ENCODE measurements at places on chromosomes 7 and 10. TPM values are rescaled to one million over a fixed set of nuclear protein-coding genes. Genes with fewer than 3 reads are reported as not detected.

Gene BAMBI
- 38.3 TPM for total RNA-seq

Gene ACSM6
- not detected for total RNA-seq

Gene STOX1
- 1.8 TPM for total RNA-seq

Gene GIMAP7
- not detected for total RNA-seq

Gene CDH23
- total RNA-seq: 0.07 TPM

Gene CFAP43
- total RNA-seq: 0.89 TPM

Gene GNGT1
- not detected for total RNA-seq

Gene SLC18A3
- not detected for total RNA-seq

Gene CPED1
- total RNA-seq: 3.7 TPM

Gene PHYHIPL
- not detected for total RNA-seq

Gene LAMB4
- total RNA-seq: not detected

Gene PNLIP
- not detected for total RNA-seq

Gene CCDC6
- total RNA-seq: 19.0 TPM

Gene COG5
- 37.5 TPM for total RNA-seq

Gene CPA4
- total RNA-seq: 337 TPM

Gene DGKI
- total RNA-seq: 0.12 TPM

Gene RPEL1
- not detected for total RNA-seq

Gene GIMAP1
- total RNA-seq: not detected

Gene NRAP
- not detected for total RNA-seq

Gene CXCL12
- 16.5 TPM for total RNA-seq

Gene GBX1
- not detected for total RNA-seq

Gene NME8
- total RNA-seq: not detected

Gene MKI67
- total RNA-seq: 15.0 TPM

Gene SEMA3D
- total RNA-seq: 1.2 TPM

Gene NPY
- total RNA-seq: not detected

Gene CDNF
- total RNA-seq: 0.92 TPM

Gene GPR26
- not detected for total RNA-seq

Gene SOSTDC1
- total RNA-seq: not detected

Gene AKR1C3
- 11.3 TPM for total RNA-seq
